ENCODE measurements at places on chromosomes 7 and 10. TPM values are rescaled to one million over a fixed set of nuclear protein-coding genes. Genes with fewer than 3 reads are reported as not detected.

DNA sequence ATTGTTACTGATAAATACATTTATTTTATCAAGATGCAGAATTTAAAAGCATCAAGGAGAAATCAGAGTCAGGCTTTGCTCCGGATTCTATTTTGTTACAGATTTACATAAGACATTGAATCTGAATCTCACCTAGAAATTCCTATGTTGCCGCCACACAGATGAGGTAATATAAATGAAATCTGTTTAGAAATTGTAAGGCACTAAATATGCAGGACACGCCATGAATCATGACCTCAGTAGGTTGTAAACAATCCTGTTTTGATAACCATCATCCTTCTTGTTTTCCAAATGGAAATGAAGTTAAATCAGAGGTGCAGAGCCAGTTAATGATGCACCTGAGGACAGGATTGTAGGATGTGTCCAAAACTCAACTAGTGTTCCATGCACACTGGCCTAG lies 778.0 kb downstream of the MAGI2 start:
- no peak for DNase-seq

- DNase-seq: no peak
Observed at GRCh38 chr10:36232935-36233334, 590.8 kb upstream of the FZD8 start.

GRCh38 chr10:11594589-11595394 lies 16.7 kb downstream of the USP6NL start:
- no peak for DNase-seq

GRCh38 chr7:680411-681127 lies 45.9 kb upstream of the DNAAF5 start:
- DNase-seq: no peak

Gene CXCL12
- polyA plus RNA-seq: 244 TPM

GRCh38 chr10:91614225-91614624 lies 18.6 kb downstream of the PPP1R3C start:
- DNase-seq: no peak

Gene RNF133
- polyA plus RNA-seq: 0.28 TPM

DNA sequence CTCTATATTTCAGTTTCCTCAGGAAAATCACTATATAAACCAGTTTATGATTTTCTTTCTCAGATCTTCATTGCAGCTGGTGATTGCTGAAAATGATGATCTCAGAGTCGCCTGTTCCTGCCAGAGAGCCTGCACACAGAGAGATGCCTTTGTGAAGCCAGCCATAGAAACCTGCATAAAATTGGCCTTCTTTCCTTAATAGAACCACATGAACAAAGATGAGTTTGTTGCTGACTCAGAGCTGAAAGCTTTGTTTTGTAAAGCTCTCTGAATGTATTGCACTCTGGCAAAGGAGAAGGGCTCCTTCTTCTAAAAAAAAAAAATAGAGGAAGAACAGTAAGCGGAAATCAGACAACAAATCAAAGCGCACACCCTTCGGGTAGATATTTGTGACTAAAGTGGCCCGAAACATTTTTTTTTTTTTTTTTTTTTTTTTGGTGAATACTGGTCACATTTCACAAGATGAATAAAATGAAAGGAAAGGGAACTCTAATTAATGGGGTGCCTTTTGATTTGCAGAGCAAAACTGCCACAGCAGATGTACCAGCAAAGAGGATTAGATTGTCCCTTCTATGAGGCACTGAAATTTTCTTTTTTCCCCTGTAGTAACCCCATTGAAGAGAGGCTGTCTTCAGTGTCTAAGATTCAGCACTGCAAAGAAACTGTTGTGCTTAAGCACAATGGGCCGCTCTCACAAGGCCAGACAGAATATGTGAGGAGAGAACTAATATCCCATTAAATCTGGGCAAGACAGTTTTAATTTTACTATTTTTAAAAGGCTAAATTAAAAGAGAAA lies 75.1 kb upstream of the PTPRZ1 start:
- DNase-seq: no peak

DNA sequence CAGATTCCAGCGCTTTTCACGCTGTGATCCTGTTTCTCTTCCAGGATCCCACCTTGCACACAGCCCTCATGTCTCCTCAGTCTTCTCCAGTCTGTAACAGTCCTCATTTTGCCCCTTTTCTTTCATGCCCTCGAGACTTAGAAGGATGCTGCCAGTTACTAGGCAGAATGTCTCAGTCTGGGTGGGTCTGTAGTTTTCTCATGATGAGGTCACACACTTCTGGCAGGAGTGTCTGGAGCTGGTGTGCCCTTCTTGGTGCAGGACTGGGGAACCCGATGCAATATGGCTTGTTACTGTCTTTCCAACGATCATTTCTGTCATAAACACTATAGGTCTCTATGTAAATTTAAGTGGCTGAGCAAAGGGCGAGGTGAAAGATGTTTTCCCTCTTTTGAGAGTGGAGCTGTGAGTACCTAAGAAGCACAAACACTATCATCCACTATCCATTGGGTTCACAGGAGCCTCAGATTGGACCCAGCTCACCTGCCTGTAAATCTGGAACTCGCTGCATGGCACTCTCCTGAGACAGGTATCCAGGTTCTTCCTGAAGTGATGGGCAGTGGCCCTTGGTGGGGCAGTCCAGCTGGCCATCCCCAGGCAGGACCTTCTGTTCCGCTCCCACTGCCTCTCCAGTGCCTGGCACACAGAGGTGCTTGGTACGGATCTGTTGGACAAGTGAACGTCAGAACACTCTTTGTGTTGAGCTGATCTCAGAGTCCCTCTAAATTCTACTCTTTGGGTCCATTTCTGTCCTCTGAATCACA lies 64.3 kb upstream of the ZNF32 start:
- DNase-seq: no peak
